Activated CD4-positive, alpha-beta T cell treated with anti-CD3 and anti-CD28 coated beads for 36 hours (primary cell): ENCODE measurements at places on chromosomes 12 and 14.
A peak's percentile ranks its signal among the peaks of the same experiment; 100 is the strongest.

GRCh38 chr12:74538491-74539258 is 1.0 kb downstream of the ATXN7L3B start:
- DNase-seq: peak; percentile 54
- H3K36me3 ChIP-seq: peaks cover 53% of the 10 kb centered on the region
- H3K27me3 ChIP-seq: no peaks in the 10 kb centered on the region
- H3K4me3 ChIP-seq: peak overlapping the region; percentile 97
- peaks cover 54% of the 10 kb centered on the region for H3K4me1 ChIP-seq

GRCh38 chr12:99020871-99021270 is 375.8 kb downstream of the APAF1 start:
- no peak overlapping the region for H3K27ac ChIP-seq
- H3K4me3 ChIP-seq: no peak overlapping the region
- no peaks in the 10 kb centered on the region for H3K4me1 ChIP-seq
- H3K36me3 ChIP-seq: no peaks in the 10 kb centered on the region
- peaks cover 4% of the 10 kb centered on the region for H3K27me3 ChIP-seq

GRCh38 chr14:90288651-90289355 is 32.5 kb downstream of the PSMC1 start:
- no peak overlapping the region for H3K4me3 ChIP-seq
- no peak overlapping the region for H3K27ac ChIP-seq
- no peaks in the 10 kb centered on the region for H3K27me3 ChIP-seq
- DNase-seq: no peak

- H3K4me1 ChIP-seq: peaks cover 29% of the 10 kb centered on the region
- DNase-seq: peak; percentile 95
- peak overlapping the region; percentile 94 for H3K4me3 ChIP-seq
- H3K27me3 ChIP-seq: peaks cover 4% of the 10 kb centered on the region
- peak overlapping the region; percentile 98 for H3K27ac ChIP-seq
- peaks cover 44% of the 10 kb centered on the region for H3K36me3 ChIP-seq
These were observed 551 bp downstream of the METTL1 start for GRCh38 chr12:57771236-57771872.

DNA sequence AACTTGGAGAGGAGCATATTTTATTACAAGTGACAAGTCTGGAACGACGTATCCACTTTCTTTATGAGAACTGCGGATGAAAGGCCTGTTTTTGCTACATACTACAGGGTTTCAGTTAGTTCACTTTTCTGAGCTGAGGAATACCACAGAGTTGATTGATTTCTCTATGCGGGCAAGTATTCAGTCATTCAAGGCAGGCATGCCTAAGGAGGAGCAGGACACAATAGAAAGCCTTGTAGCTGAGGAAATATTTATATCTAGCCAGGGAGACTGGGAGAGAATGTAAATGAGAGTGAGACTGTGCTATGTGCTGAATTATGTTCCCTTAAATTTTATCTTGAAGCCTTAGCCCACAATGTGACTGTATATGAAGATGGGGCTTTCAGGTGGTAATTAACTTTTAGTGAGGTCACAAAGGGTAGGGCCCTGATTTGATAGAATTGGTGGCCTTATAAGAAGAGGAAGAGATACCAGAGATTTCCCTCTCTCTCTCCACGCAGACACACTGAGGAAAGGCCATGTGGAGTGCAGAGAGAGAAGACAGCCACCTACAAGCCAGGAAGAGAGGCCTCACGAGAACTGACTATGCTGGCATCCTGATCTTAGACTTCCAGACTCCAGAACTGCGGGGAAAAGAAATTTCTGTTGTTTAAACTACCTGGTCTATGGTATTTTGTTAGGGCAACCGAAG is 459.0 kb upstream of the ATP2B1 start:
- no peaks in the 10 kb centered on the region for H3K36me3 ChIP-seq
- H3K4me3 ChIP-seq: no peak overlapping the region
- no peak overlapping the region for H3K27ac ChIP-seq
- no peak for DNase-seq
- H3K4me1 ChIP-seq: no peaks in the 10 kb centered on the region
- H3K27me3 ChIP-seq: no peaks in the 10 kb centered on the region

- no peak overlapping the region for H3K27ac ChIP-seq
- no peak overlapping the region for H3K4me3 ChIP-seq
- no peaks in the 10 kb centered on the region for H3K4me1 ChIP-seq
- H3K36me3 ChIP-seq: no peaks in the 10 kb centered on the region
- H3K27me3 ChIP-seq: peaks cover 12% of the 10 kb centered on the region
These were observed 103.7 kb upstream of the EEA1 start for GRCh38 chr12:93032758-93033157.

DNA sequence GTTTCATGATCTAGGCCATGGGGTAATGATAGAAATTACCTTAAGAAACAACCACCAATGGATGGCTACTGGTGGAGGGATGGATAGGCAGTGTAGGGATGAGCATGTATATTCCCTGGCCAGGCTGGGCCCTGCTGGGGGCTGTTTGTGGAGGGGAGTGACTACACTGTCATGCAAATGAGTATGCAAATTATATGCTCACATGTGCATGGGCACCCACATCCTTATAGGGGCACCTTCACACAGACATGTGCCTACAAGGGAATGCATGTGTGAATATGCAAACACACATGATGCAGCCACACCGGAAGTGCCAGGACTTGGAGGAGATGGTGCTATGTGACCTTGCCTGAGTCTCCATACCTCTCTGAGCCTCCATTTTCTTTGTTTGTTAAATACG is 39.7 kb upstream of the FAM222A start:
- no peak overlapping the region for H3K4me3 ChIP-seq
- no peaks in the 10 kb centered on the region for H3K36me3 ChIP-seq
- no peaks in the 10 kb centered on the region for H3K4me1 ChIP-seq
- DNase-seq: no peak
